ENCODE measurements at places on chromosomes 2 and 18. TPM values are rescaled to one million over a fixed set of nuclear protein-coding genes. Genes with fewer than 3 reads are reported as not detected.
A peak's percentile ranks its signal among the peaks of the same experiment; 100 is the strongest.

DNA sequence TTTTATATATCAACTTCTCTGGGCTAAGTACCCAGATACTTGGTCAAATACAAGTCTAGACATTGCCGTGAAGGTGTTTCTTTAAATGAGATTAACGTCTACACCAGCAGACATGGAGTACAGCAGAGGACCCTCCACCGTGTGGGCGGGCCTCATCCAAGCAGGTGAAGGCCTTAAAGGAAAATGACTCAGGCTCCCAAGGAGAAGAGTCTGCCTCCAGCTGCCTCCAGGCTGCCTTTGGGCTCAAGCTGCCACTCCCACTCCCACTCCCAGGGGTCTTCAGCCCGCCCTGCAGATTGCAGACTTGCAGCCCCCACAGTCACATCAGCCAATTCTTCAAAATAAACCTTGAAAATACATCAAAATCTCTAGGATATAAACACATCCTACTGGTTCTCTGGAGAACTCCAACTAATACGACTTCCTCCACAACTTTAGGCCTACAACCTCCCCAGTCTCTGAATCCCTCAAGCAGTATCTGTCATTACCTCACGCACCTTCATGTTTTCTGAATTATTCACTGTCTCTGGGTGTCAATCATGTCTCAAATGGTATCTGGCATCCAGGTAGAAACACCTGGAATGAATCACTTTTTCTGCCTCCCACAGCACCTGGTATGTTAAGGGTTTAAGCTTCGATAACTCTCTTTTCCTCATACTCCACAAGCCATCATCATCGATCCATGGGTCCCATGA, 6.9 kb downstream of the ITGB1BP1 start:
- DNase-seq = no peak

The GCKR gene
- not detected for total RNA-seq

DNA sequence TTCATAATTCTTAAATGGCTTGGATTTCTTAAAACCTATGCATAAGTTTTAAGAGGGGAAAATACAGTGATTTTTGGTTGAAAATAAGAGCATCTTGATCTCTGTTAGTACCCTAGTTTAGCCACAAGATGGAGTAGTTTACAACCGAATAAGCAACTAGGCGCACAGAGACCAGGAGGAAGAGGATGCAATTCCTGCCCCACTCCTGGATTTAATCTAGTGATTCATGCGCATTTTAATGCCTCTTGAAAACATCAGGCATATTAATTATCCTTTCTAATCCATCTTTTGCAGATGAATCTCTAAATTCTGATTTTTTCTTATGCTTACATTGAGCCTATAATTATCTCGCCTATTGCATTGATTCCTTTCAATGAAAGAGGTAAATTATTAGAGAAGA, 76.7 kb downstream of the MRPS9 start:
- peak; percentile 48 for DNase-seq

DNA sequence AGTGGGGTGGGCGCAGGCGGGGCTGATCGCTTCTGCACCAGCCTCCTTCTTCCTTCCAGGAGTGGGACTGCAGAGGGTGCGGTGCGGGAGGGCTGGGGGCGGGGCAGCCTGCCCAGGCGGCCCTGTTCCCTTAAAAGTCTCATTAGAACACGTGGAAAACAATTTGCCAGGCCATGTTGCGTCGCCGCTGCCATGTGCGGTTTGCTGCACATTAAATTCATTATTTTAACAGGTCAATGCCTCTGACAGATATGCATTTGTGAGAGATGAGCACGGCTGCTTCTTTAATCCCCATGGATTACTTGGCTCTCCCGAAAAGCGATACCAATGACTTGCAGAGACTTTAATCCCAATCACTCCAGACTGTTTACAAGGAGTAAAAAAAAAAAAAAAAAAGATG, 139.0 kb downstream of the CELF4 start:
- no peak for DNase-seq

- DNase-seq = peak; percentile 5
These were observed 2.3 kb downstream of the C1QL2 start for GRCh38 chr2:119156105-119156890.

GRCh38 chr18:34704823-34705222, 5.3 kb upstream of the DTNA start:
- no peak for DNase-seq

DNA sequence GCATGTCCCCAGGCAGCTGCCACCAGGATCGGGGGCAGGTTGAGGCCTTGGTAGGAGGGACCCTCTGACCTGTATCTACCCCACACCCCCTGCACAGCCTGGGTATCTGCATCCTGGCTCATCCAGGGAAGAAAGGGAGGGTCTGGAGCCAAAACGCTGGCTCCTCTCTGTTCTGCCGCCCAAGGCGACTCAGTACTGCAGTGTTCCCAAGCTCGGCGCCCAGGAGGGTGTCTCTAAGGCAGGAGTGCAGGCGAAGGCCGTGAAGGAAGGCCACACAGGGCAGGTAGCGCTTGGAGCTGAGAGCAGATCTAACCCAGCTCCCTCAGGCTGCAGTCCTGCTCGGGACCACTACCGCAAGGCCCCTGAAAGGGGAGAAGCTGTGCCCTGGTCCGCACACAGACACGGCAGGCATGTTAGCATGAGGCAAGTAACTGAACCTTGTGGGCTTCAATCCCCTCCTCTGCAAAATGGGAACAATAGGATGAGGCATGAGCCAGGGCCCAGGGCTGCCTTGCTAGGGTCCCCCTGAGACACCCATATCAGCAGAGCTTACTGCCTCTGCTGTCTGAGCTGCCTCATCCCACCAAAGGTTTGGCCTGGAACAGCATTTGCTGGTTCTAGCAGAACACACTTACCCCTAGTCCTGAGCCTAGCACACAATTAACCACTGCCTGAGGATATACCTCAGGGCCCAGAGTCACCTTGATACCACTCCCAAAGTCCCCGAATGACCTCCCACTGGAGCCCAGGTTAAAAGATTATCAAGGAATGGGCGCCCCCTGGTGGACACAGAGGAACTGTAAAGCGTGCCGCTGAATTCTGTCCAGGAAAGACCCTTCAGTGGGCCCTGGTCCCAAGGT, 6.5 kb downstream of the PTMA start:
- peak; percentile 57 for DNase-seq

- DNase-seq = no peak
These were observed 118.0 kb downstream of the KCNE4 start for GRCh38 chr2:223169830-223170605.

The LRRTM1 gene
- not detected for total RNA-seq

GRCh38 chr2:118936936-118937335, 5.1 kb upstream of the MARCO start:
- no peak for DNase-seq

DNA sequence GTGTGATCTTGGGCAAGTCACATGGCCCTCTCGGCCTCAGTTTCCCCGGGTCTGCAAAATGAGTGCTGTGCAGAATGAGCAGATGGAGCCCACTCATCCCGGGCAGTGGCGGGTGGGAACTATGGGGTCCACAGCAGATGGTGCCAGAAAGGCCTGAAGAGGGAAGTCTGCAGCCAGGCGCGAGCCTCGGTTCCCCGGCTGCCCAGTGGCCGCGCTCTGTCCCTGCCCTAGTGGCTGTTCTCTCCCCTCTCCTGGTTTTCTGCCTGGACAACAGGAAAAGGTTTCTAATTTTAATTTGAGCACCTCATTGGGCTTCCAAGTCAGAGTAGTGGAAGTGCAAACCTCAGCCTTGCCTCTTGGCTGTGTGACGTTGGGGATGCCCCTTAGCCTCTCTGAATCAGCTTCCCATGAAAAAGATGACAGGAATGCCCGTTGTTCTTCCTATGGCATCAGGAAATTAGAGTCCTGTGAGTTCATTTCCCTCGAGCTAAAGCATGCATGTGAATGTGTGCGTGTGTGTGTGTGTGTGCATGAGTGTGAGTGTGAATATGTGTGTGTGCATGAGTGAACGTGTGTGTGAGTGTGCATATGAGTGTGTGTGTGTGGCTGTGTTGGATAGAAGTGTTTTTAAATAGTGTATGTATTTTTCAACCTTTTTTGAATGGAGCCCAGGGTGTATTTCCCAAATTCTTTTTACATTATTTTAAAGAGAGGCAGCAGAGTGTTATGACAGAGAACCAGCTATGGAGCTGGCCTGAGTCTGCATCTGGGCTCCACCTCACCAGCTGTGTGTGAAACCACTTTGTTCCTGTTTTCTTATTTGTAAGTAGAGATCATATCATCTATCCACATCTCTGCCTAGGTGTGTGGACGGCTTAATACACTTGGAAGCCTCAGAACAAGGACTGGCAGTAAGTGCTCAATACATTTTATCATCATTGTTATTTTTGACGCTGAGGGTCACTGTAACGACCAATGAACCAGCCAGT, 41.3 kb downstream of the RRM2 start:
- DNase-seq = peak; percentile 41

DNA sequence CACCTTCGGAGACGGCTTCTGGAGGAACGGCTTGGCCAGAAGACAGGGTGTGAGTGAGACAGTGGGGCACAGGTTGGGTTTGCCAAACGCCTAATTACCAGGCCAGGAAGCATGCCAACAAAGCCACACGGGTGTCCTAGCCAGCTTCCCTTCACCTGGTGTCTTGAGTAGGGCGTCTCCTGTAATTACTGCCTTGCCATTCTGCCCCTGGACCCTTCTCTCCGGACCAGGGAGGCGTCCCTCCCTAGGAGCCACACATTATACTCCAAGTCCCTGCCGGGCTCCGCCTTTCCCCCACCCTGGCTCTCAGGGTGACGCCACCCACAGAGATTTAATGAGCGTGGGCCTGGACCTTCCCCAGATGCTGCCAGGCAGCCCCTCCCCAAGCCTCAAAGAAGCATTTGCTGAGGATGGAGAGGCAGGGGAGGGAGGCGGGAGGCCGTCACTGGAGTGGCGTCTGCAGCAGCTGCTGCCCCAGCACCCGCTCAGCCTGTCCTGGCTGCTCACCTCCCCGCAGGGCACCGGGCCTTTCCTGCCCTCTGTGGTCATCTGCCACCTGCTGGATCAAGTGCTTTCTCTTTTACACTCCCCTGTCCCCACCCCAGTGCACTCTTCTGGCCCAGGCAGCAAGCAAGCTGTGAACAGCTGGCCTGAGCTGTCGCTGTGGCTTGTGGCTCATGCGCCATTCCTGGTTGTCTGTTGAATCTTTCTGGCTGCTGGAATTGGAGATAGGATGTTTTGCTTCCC, 20.7 kb downstream of the FOSL2 start:
- DNase-seq = no peak

The STPG4 gene
- 0.70 TPM for total RNA-seq

- no peak for DNase-seq
These were observed 296.2 kb upstream of the ZC3H15 start for GRCh38 chr2:186189816-186190215.

The ATG16L1 gene
- 59.4 TPM for total RNA-seq

DNA sequence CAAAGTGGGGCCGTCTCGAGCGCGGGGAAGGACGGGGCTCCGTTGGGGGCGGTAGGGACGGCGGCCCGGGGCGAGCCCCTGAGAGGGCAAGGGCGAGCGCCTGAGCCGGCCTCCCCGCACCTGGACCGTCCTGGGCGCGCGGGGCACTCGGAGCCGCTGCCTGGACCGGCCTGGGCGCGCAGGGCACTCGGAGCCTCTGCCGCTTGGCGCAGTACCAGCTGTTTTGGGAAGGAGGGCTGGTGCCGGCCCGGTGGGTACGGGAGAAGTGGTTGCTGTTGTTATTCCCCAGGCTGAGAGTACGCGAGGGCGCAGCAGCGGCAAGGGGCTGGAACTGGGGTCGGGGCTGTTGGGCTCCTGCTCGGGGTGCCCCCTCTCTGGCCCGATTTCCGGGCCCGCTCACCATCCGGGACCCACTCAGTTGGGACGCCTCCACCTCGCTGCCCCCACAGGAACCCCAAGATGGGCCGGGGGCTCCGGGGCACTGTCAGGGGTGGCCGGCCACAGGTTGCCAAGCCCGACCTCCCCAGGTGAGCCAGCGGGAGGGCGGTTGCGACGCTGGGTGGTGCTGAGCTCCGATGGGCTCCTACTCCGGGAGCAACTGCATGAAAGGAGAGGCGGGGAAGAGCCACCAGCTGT, 579 bp downstream of the ARHGEF4 start:
- no peak for DNase-seq

- DNase-seq = peak; percentile 38
These were observed 146.1 kb upstream of the SESTD1 start for GRCh38 chr2:179410552-179411356.

GRCh38 chr2:170258382-170258781, 80.4 kb downstream of the MYO3B start:
- DNase-seq = peak; percentile 57

The BOLL gene
- not detected for total RNA-seq

DNA sequence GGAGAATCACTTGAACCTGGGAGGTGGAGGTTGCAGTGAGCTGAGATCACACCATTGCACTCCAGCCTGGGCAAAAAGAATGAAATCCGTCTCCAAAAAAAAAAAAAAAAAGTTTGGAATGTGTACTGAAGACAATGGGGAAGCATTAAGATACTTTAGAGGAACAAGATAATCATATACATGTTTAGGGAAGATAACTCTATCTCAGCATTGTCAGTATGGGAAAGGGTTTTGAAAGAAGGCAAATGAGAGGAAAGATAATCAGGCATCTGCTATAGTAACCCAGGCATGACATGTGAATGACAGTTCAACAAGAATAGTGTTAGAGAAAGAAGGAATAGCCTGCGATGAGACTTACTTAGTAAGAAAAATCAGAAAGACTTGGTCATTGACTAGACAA, 112.0 kb downstream of the ATAD2B start:
- DNase-seq = no peak

DNA sequence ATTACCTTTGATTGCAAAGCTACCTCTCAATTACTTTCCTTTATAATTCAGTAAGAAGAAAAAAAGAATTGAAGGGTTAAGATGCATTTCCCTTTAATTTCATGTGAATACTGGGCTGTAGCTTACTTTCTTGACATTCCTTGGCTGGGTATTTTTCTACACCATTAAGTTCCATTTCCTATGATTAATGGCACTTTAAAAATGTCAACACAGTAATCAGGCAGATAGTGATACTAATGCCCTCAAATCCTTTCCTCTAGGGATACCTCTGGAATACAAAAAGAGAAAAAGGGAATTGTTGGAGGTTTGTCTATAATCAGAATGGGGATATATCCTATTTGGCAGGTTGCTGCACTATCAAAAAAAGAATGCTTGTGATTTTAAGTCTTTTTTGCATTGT, 216.9 kb downstream of the SRBD1 start:
- DNase-seq = no peak

- peak; percentile 75 for DNase-seq
These were observed 208.1 kb downstream of the VAPA start for GRCh38 chr18:10121786-10122515.

DNA sequence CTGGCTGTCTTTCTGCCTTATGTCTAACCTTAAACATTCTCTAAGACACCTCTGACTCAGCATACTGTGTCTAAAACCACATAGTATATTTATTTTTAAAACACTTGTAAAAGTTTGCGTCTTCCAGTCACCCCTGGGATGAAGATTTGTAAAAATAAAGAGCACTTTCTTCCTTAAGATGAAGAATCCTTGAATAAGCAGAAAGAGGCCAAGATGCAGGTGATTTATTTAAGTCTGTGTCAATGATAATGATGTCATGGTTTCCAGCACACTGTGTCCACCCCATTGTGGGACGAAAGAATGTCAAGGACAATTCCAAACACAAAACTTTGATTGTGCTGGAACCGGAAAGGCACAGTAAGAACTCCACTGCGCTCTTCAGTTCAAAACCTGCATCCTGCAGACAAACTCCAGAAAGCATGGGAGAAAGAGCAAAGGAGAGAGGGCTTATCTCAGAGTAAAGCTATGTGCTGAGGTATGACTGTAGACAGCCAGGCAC, 92.9 kb downstream of the ZEB2 start:
- DNase-seq = peak; percentile 92

The GPR35 gene
- not detected for total RNA-seq

All from HT1080 (cell line).